ENCODE measurements at places on chromosomes 16 and 17.

GRCh38 chr17:73135766-73136165 is 29.0 kb upstream of the SSTR2 start:
- no peak for DNase-seq

GRCh38 chr17:68777243-68777855 is 176.2 kb upstream of the FAM20A start:
- peak; percentile 40 for DNase-seq

- DNase-seq = no peak
Observed at GRCh38 chr16:50535506-50536257, 12.5 kb upstream of the NKD1 start.

DNA sequence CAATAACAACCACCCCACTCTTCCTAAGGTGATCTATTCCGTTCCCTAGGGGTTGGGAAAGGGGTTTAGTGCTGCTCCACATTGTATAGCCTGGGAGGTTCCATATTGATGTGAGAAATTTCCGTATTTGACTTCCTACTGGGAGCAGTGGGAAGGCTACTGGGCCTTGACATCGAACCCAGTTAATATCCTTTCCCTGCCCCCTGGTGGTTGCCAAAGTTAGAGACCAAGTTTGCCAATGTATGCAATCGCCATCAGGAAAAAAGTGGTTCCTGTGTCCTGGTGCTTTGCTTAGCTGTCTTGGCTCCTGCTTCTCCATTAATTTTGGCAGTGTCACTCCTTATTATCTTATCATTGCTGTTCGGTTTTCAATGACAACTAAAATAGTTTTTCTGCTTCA is 914.9 kb downstream of the KCNJ2 start:
- peak; percentile 30 for DNase-seq

DNA sequence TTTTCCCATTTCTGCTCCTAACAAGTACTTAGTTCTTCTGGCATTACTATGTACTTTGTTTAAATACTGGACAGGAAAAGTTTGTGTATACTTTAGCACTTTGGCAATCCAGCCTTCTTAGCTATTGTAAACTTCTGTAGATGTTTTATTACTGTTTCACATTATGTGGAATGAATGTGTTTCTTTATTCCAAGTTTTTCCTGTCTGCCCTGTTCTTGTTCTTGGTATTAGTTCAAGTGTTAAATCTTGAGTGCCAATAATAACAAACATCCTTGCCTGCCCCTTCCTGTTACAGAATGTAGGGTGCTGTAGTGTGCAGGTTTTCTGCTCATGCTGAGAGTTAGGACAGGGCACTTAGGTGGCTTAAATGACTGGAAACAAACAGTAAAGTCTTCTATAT is 7.3 kb upstream of the CAPNS2 start:
- no peak for DNase-seq

DNA sequence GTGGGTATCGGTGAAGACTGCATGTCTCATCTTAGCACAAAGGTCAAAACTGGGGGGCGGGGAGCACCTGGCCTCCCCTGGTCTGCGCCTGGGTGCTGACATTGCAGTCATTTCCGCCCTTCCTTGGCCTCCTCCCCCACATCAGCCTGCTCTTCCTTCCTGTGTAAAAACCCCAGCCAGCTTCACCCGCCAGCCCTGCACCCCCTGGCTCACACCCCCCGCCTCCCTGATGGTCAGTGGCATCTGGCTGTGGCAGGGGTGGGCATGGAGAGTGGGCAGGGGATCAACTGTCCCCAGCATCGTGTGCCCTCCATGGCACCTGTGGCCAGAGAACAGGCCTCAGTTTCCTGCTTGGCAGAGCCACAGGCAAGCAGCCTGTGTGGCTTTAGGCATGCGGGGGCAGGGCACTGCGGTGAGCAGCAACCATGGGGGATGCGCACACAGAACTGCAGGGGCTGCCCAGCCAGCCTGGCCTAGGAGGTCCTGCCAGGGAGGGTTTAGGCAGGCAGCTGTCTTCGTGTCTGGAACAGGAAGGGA is 26.5 kb upstream of the LASP1NB start:
- no peak for DNase-seq

Measured in RWPE1 (cell line).